ENCODE measurements at places on chromosomes 11 and 22. TPM values are rescaled to one million over a fixed set of nuclear protein-coding genes. Genes with fewer than 3 reads are reported as not detected.

GRCh38 chr22:43747877-43748276 lies 64.2 kb downstream of the EFCAB6 start:
- DNase-seq, result no peak

GRCh38 chr11:88246696-88247095 lies 71.5 kb upstream of the RAB38 start:
- DNase-seq, result no peak

DNA sequence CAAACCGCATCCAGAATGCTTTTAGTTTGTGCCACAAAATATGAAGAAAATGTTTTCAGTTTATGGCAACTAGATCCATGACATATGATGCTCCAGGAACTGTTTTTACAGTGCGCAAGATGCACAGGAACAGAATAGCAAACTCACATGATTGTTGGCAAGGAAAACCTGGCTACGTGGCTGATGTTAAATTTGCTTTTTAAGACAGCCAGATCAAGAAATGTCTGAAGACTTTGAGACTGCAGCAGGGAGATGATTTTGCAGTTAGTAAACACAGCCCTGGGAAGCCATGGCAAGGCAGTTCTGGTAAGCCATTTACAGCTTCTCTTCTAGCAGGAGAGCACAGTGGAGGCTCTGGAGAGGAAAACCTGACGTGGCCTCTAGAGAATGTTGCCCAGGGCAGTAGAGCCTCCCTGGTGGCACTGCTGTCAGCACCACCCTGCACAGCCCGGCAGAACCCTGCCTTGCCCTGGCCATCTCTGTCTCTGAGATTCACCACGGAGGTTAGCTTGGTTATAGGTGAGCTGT lies 69.8 kb upstream of the TNRC6B start:
- no peak for DNase-seq

DNA sequence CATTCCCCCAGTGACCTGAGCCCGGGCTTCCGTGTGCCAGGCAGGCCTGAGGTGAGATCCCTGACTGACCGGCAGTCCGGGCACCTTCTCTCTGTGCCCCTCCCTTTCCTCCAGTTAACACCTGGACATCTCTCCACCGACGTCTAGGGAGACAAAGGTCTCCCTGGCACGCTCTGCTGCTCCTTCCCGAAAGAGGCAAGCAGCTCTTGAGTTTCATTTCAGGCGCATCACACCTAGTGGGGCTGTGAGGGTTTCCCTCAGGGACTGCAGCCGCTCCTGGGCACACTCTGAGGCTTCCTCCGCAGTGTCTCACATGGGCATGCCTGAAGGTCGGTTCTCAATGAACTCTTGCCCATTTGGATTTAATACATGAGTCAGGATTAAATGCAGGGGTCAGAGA lies 322.7 kb downstream of the CTTN start:
- DNase-seq, result no peak

DNA sequence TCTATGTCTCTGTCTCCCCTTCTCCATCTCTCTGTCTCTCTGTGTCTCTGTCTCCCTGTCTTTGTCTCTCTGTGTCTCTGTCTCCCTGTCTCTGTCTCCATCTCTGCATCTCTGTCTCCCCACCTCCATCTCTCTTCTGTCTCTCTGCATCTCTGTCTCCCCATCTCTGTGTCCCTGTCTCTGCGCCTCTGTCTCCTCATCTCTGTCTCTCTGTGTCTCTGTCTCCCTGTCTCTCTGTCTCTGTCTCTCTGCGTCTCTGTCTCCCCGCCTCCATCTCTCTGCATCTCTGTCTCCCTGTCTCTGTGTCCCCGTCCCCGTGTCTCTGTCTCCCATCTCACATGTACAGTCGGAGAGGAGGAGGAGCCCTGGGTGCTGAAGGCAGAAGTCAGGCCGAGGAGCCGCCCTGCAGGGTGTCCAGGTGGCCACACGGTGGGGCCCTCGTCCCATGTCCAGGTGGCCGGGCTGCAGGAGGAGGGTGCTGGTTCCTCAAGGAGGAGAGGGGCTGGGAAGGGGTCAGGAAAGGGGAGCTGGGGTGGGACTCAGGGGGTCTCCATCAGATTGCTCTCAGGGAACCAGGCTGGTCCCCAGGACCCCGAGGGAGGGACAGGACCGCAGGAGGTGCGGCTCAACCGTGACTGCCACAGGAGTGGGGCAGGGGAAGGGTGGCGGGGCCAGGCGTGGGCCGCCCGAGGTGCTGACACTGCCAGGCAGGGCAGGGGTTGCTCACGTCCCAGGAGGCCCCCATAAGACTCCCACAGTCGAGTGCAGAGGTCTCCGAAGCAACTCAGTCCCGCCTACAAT lies 25.6 kb upstream of the TH start:
- peak; percentile 91 for DNase-seq

DNA sequence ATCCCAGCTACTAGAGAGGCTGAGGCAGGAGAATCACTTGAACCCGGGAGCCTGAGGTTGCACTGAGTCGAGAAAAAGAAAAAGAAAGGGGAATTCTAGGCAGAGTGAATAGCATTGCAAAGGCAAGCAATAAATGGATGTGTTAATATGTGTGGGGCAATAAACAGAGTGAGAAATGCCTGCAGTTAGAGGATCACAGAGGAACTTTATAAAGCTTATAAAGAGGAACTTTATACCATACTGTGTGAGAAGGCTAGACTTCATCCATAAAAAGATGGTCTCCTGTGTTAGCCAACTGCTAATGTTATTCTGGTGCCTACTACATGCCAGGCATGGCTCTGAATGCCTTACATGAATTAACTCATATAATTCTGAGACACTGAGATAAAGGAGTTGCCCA lies 841 bp downstream of the B3GNT6 start:
- no peak for DNase-seq

DNA sequence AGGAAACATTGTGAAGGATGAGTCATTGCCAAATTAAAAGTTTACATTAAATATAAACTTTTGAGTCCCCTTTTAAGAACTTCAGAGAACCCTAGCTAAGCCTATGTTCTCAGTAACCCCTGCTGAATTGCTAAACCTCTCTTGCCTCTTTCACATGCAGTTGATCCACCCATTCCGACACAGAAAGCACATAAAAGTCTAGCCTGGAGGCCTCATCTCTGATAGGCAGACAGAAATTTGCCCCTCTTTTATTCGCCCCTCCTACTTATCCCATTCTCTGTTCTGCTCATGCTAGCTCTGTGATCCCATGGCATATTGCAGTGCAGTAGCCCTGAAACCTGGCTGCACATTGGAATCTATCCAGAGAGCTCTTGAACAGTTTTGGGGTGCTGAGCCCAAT lies 58.2 kb upstream of the PDE3B start:
- no peak for DNase-seq

GRCh38 chr11:17211286-17211685 lies 3.5 kb upstream of the PIK3C2A start:
- no peak for DNase-seq

DNA sequence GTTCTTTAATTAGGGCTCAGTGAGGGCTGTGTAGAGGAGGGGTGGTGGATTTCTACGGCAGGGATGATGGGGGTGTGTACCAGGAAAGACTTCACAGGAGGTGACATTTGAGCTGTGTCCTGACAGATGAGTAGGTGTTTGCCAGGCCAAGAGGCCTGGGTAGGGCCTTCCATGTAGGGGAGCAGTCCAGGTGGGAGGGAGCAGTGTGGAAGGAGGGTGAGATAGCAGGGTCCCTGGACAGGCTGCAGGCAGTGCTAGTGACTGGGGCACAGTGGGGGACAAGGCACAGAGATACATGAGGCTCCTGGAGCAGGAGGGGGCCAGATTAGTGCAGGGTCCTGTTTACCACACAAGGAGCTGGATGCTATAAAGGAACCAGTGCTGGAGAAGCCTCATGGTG lies 147.9 kb upstream of the CADM1 start:
- DNase-seq, result no peak

DNA sequence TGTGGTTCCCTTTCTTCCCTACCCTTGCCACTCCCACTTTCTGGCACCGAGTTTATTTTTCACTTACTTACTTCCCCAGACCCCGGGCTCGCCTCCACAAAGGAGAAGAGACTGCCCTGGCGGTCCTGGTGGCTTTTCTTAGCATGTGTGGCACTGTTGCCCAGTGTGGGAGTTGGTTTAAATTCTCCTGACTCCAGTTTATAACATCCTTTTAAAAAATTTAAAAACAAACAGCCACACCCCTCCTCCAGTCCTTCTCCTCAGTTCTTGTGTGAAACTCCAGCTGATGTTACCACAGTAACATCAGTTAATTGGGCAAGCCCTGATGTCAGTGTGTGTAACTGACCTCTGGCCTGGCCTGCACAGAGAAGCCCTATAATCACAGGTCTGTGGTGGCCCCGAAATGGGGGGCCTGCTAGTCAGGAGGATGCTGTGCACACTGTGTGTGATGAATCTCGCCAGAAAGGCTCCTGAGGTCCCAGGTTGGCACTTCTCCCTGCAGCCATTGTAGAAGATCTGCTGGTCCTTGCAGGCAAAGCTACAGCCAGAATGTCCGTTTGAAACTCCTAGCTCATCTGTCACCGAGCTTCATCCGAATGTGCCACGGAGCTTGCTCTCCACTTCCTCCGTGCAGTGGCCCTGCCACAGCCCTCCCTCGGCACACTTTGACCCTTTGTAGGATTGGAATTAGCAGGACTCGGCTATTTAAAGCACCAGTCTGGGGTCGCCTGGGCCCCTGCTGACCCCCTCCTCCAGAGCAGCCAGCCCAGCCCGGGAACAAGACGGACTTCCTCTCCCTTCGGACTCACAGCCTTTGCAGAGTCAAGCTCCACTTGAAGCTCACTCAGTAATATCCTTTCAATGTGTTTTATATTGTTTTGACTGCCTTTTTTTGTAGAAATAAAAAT lies 7.6 kb downstream of the YDJC start:
- DNase-seq, result peak; percentile 4

GRCh38 chr22:47371263-47372090 lies 609.0 kb downstream of the TBC1D22A start:
- DNase-seq, result no peak

DNA sequence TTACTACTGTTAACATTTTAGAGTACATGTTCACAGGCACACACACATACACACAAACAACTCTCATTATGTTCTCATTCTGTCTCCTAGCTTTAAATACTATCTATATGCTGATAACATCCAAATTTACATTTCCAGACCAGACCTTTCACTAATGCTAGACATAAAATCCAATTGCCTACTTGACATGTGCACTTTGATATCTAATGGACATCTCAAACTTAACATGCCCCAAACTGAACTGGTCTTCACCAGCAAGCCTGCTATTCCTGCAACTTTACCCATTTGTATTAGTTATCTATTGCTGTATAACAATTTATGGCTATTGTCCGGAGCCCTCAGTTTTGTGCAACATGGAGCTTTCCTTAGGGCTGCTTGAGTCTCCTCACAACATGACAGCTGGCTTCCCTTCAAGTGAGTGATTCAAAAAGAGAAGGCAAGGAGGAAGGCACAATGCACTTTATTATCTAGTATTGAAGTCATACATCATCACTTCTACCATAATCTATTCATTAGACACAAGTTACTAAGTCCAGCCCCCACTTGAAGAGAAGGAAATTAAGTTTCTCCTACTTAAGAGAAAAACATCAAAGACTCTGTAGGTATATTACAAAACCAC lies 3.0 kb downstream of the SLC36A4 start:
- DNase-seq, result peak; percentile 32

GRCh38 chr11:127037596-127037995 lies 37.0 kb upstream of the KIRREL3 start:
- no peak for DNase-seq

DNA sequence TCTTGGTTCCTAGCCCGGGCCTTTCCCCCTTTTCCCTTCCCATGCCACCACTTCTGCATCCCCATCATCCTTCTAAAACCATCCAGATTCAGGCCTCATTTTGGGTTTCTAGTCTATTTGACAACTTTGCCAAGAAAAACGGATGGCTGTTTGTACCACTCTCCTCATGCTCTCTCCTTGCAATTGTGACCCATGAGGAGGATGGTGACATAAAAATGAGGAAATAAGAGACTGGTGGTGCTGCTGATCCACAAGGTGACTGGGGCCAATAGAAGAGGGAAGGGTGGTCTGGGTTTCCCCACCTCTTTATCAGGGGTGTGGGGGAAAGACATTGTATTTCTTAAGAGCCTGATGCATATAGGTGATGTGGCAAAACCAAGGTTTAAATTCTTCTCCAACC lies 1.0 kb downstream of the MS4A4A start:
- no peak for DNase-seq

GRCh38 chr11:112588252-112588694 lies 327.6 kb upstream of the PLET1 start:
- DNase-seq, result peak; percentile 69

- no peak for DNase-seq
Measured at GRCh38 chr22:35103761-35104160, 37.8 kb downstream of the ISX start.

- no peak for DNase-seq
Measured at GRCh38 chr11:403761-404431, 9.9 kb downstream of the PKP3 start.

- peak; percentile 47 for DNase-seq
Measured at GRCh38 chr11:61814247-61814957, 2.4 kb downstream of the FADS1 start.

DNA sequence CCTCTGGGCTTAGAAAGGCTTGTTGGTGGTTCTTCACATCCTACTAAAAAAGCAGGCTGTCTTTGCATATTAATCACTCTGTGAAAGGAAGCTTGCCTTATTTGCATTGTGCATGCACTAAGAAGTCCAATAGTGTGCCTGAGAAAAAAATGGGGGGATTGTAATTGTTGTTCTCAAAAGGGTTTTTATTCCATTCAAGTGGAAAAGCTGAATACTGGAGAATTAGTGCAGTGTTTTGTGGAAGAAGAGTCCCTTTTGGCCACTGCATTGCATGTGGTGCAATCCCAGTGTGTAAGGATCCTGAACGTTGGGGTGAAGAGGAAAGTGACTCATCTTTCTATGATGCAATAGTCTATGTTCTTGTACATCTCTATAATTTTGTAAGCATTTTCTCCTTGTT lies 16.5 kb downstream of the NCAM1 start:
- DNase-seq, result no peak

Gene RIMBP3C
- polyA plus RNA-seq, result not detected

Gene FDXACB1
- polyA plus RNA-seq, result 3.2 TPM

Gene PVALB
- polyA plus RNA-seq, result not detected

Gene OR52R1
- polyA plus RNA-seq, result not detected

Gene CTTN
- polyA plus RNA-seq, result 286 TPM

Gene KLHDC7B
- polyA plus RNA-seq, result 0.03 TPM

Gene MUC2
- not detected for polyA plus RNA-seq

Gene DAGLA
- 2.7 TPM for polyA plus RNA-seq

Gene CDC42EP2
- 8.1 TPM for polyA plus RNA-seq

Gene FAM180B
- not detected for polyA plus RNA-seq

Gene GDPD4
- not detected for polyA plus RNA-seq

Gene OR51E2
- polyA plus RNA-seq, result not detected

Data from SK-N-SH (cell line).